Fibroblast of skin of left biceps (primary cell): ENCODE measurements at places on chromosomes 5 and 9.
A peak's percentile ranks its signal among the peaks of the same experiment; 100 is the strongest.

DNA sequence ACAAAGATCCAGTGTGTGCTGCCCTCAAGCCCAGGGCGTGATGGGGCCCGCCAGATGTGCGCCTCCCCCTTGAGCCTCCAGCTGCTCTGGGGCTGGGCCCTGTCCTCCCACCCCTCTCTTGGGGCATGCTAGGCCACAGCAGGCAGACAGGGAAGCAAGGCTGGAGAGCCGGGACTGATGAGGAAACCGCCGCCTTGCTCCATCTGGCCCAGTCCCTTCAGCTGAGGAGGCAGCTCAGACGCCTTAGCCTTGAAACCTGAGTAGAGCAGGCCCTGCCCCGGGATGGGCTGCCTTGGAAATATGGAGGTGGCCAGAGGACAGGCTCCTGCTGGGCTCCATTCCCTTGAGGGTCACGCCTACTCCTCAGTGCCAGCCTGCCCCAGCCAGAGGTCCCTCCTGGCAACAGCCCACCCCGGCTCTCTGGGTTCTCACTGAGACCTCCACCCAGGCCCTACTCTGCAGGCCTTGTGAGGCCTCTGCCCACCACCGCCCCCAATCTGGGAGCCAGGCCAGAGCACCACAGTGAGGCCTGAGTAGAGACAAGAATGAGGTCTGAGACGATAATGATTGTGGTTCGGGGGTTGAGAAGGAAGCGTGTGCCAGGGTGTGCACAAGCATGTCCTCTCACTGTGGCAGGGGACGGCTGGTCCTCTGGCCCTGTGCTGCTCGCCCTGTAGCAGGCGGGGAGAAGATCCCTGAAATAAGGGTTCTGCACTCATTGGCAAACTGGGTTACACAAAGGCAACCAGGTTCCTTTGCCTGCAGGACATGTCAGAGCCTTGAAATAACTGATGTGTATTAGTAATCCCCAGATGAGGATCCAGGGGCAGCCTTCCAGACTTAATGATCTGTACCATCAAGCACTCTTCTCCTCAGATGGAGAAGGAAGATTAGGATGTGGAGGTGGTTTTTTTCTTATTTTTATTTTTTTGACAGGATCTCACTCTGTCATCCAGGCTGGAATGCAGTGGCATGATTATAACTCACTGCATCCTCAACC is 30.9 kb downstream of the CXXC5 start:
- no peak for DNase-seq

- DNase-seq = no peak
Observed at GRCh38 chr9:36759141-36759540, 186.4 kb downstream of the MELK start.

- DNase-seq = no peak
Observed at GRCh38 chr9:112316258-112316943, 17.0 kb downstream of the PTBP3 start.

- peak; percentile 21 for DNase-seq
Observed at GRCh38 chr9:97038611-97039513, at the start of gene CTSV. CTSV (minus strand) TSS chr9:97039142; CDS start chr9:97038043, 1,099 bp downstream.

DNA sequence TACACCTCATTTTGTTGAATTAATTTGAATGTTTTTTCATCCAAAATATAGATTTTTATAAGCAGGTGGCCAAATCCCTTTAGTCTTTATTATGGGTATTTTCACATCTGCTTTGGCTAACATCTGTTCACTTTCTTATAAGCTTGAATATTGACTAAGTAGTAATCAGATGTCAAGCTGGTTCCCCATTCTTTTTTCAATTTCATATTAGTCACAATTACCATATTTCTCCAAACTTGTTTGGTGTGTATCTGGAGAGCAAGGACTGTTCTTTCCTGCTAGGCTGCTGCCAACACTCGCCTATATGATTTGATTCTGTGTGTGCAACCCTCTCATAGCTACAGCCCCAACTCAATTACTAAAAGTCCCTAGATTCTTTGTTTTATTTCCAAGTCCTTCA is 608.5 kb downstream of the PSAT1 start:
- no peak for DNase-seq

- DNase-seq = no peak
Observed at GRCh38 chr5:43033841-43034590, 6.1 kb downstream of the ANXA2R start.

GRCh38 chr5:36395260-36395659 is 93.6 kb upstream of the RANBP3L start:
- no peak for DNase-seq

DNA sequence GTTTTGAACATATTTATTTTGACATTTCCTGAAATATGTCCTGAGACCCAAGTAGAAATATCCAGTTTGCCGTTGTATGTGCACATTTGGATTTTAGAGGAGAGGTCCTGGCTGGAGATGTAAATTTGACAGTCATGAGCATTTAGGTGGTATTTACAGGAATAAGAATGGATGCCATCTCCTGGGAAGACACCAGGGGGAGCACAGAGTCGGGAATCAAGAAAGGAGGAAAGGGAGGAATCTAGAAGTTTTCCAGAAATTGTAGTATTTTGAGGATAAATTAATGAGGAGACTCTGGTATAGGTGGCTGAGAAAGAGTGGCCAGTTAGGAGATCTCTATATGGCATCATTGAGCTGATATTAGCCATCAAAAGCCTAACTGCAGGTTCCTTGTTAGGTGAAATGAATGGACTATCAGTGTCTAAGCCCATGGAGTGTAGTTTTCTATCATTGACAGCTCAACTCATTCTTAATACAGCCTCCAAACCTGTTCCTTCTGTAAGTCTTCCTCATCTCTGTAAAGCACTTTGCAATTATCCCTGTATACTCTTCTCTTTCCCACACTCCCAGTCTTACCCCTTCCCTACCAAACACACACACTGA is 7.2 kb downstream of the GAPT start:
- peak; percentile 0 for DNase-seq

DNA sequence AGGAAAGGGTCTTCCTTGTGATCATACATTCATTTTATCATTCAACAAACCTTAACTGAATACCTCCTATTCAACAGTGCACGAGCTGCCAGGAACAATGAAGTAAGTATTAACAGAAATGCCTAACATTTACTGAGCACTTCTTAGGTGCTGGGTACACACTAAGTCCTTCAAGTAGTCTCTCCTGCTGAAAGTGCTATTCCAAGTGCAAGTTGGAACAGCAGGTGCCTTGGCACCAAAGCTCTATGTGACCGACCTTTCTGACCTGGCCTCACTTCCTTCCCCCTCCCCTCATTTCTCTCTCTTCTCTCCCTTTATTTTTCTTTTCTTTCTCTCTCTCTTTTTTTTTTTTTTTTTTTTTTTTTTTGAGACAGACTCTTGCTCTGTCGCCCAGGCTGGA is 94.5 kb downstream of the GRIA1 start:
- DNase-seq = no peak

DNA sequence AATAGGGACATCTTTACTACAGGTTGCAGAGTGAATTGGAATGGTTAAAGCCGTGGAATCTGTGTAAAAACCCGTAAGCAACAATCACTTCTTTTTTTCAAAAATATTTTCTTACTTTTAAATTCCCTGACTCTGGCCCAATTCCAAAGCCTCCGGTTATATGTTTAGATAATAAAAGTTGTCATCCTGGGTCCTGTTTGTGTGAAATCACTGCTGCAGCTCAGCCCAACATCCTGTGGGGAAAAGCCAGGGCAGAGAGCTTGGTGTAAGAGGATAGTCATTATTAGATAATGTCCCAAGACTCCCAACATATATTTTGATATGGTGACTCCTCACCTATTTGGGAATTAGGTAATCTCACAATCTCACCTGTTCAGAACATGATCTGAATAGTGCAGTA is 586.0 kb upstream of the BRINP1 start:
- no peak for DNase-seq

- no peak for DNase-seq
Observed at GRCh38 chr9:91775011-91775707, 174.9 kb downstream of the ROR2 start.

DNA sequence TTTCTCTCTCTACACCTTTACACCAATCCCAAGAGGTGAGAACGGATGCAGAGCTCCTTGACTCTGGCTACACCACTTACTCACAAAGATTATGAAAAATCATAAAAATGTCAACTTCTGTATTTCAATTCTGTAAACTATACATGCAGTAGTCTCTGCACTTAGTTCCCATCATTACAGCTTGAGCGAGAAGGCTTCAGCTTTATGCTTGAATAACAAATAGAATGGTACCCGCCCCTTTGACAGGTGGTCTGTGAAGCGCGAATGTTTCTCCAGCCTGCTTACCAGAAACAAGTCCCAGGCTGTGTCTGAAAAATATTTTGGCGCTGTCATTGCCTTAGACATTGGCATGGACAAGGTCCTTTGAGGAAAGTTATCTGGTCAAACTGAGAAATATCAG is 562.4 kb upstream of the CLINT1 start:
- no peak for DNase-seq

GRCh38 chr5:176809544-176810080 is 747 bp upstream of the UNC5A start:
- no peak for DNase-seq

DNA sequence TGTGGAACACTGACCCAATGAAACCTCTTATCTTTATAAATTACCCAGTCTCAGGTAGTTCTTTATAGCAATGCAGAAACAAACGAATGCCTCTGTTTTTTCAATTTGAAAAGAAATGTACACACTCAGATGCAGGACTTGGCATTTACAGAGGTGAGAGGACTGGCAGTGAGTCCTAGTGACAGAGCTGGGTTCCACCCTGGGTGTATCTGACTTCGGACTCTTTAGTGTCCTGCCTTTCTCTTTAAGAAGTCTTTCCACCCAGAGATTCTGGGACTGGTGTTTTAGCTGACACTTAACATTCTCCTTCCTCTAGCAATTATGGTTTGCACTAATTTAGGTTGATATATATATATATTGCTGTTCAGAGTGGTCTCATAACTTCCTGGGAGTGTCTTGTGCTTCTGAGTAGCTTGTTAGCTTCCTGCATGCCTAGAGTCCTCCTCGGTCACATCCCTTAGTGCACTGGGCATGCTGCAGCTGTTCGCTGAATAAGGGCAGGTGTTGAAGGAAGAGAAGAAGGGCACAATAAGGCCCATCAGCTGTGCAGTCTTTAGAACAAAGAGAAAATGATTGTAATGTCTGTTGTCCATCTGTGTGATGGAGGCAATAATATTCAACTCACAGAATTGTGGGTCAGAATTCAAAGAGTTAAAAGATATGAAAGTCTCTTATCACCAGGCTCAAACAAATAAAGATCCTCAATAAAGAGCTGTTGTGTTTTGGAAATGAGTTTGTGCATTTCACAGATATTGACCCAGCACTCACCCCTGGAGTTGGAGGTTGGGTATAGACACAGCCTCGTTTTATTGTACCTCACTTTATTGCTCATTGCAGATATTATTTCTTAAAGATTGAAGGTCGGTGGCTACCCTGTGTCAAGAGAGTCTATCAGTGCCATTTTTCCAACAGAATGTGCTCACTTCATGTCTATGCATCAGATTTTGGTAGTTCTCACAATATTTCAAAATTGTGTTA is 187.1 kb downstream of the TRIM32 start:
- DNase-seq = no peak

DNA sequence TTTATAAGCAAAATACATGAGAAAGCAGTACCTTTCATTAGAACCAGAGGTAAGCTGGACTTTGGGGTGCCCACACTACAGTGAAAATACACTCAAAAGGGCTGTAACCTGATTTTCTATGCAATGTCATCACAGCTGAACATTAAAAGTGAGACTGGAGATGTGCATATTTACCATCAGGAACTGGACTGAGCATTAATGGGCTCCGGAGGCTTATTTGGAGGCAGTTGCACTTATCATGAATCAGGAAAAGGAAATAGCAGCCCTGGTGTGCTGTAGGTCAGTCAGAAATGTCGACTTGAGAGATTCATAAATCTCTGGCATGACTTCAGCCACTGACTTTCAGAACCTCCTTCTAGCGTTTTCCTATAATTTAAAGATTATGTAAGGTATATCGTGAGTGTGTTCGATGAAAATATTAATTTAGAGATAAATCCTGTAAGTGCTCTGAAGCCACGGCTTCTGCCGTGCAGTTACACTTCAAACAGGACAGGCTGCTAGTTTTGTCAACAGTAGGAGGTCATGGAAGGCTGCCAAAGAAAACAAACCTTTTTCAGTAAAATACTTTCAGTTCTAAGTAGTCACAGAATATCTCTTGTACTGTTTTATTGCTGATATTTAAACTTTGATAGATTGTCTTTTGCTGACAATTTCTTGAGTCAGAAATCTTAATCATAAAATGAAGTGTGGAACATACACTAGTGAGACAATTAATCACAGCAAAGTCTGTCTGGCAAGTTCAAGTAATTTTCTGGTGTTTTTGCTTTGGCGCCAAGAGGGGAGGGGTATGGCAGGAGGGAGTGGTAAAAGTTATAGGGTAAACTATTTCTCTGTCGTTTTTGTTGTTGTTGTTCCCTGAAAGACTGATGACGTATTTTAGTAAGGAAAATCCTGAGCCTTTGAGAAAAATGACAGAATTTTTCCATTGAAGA is 939.7 kb downstream of the NR2F1-AS1 start:
- DNase-seq = peak; percentile 61

- DNase-seq = no peak
Observed at GRCh38 chr5:117103703-117104102, 529.1 kb upstream of the SEMA6A start.

DNA sequence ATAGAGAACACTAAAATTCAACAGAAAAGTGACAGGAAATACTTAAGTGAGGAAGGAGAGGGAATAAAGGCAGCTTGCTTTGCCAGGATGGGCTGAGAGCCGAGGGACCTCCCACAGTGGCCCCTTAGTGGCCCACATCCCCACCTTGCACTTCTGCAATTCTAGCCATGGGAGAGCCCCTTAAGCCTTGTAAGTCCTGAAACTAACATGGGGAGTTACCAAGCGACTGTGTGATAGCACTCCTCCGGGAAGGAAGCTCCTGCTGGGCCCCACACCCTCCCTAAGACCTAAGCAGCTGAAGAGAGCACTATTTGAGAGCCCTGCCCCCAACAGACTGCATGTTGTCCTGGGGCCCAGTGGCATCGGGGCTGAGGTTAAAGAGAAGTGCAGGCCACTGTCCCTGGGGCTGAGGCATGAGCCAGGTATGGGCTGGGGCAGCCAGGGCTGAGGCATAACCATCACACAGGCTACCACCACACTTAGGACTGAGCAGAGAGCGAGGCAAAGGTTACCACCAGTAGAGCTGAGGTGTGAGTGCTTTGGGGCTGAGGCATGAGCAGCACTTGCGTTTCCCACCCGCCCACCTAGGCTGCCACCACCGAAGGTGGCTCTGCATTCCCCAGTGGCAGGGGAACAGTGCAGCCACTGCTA is 301.8 kb upstream of the TRPC7 start:
- DNase-seq = no peak

DNA sequence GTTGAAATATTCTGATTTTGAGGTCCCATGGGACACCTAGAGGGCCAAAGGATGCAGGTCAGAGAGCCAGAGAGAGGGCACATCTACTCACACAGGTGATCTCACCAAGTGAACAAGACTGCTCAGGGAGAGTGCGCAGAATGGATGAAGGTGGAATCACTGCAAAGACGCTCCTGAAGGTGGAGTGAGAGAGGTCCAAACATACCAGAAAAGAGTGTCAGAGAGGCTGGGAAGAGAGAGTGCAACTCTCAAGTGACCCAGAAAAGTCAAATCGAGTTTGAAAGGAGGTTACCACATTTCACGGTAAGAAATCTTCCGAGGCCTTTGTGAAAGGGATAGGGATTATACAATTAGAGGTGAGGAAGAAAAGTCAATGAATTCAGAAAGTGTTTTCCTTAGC is 173.4 kb downstream of the EPB41L4A start:
- DNase-seq = no peak

- DNase-seq = no peak
Observed at GRCh38 chr5:72121780-72122445, 14.6 kb downstream of the MAP1B start.
